ENCODE measurements at places on chromosomes 16 and 17.

DNA sequence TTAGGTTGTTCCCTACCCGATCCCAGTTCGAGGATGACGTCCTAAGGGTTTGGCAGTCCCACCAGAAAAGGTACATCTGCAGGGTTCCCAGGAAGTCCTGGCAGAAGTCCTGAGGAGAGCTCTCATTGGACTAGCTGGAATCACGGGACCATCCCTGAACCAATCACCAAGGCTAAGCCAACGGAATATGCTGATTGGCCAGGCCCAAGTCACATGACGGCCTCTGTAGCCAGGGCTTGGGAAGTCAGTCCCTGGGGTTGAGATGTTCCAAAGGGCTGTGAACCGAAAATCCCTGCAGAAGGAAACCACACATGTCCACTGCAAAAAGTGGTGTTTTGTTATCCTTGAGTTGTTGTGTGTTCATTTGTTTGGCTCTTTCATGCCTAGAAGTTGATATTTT, 68.2 kb upstream of the ZNF423 start:
- no peak for DNase-seq
- H3K27ac ChIP-seq = no peak overlapping the region
- no peaks in the 10 kb centered on the region for H3K36me3 ChIP-seq
- no peaks in the 10 kb centered on the region for H3K27me3 ChIP-seq
- no peaks in the 10 kb centered on the region for H3K4me1 ChIP-seq

GRCh38 chr16:2331199-2331930, 9.2 kb downstream of the ABCA3 start:
- no peak for DNase-seq
- no peak overlapping the region for H3K27ac ChIP-seq
- H3K4me3 ChIP-seq = no peak overlapping the region

DNA sequence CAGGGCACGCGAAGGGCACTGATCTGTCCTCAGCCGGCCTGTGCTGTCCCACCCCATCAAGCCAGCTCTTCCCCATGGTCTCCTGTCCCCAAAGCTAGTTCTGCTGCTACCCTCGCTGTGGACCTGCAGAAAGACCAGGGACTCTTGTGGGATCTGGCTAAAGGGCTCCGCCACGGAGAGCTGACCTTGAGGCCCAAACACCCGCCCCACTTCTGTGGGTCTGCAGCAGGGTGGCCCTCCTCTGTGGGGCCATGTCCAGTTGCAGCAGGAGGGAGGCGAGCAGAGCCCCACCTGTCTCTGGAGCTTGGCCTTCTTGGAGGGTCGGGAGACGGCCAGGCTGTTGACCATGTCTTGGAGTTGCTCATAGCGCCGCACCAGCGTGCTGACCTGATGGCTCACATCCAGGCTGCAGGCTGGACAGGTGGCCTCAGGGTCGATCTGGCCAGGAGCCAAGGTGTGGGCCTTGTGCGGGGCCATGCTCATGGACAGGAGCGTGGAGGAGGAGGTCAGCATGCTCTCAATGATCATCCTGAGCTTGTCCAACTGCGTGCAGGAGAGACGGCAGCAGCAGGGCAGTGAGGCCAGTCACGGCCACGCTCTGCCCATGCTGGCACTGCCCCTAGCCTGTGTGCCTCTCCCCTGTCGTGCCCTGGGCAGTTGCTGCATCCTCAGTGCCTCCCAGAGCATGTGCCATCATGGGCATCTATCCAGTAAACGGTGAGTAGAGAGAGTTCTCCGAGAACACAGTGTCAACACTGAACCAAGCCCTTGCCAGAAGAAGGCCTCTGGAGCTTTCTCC, 16.6 kb downstream of the UBALD2 start:
- DNase-seq = no peak
- H3K4me3 ChIP-seq = no peak overlapping the region
- peaks cover 4% of the 10 kb centered on the region for H3K4me1 ChIP-seq
- no peaks in the 10 kb centered on the region for H3K36me3 ChIP-seq

- no peaks in the 10 kb centered on the region for H3K36me3 ChIP-seq
- DNase-seq = no peak
- H3K27me3 ChIP-seq = no peaks in the 10 kb centered on the region
- no peak overlapping the region for H3K27ac ChIP-seq
These were observed 11.0 kb upstream of the CUEDC1 start for GRCh38 chr17:57966246-57966645.

- no peaks in the 10 kb centered on the region for H3K27me3 ChIP-seq
- H3K4me1 ChIP-seq = peaks cover 12% of the 10 kb centered on the region
- H3K36me3 ChIP-seq = no peaks in the 10 kb centered on the region
- H3K4me3 ChIP-seq = no peak overlapping the region
These were observed 52.1 kb upstream of the TOB1 start for GRCh38 chr17:50918071-50918932.

- no peak overlapping the region for H3K27ac ChIP-seq
- DNase-seq = no peak
- no peak overlapping the region for H3K4me3 ChIP-seq
- H3K27me3 ChIP-seq = no peaks in the 10 kb centered on the region
- no peaks in the 10 kb centered on the region for H3K4me1 ChIP-seq
These were observed 9.1 kb downstream of the GALNS start for GRCh38 chr16:88847654-88848053.

DNA sequence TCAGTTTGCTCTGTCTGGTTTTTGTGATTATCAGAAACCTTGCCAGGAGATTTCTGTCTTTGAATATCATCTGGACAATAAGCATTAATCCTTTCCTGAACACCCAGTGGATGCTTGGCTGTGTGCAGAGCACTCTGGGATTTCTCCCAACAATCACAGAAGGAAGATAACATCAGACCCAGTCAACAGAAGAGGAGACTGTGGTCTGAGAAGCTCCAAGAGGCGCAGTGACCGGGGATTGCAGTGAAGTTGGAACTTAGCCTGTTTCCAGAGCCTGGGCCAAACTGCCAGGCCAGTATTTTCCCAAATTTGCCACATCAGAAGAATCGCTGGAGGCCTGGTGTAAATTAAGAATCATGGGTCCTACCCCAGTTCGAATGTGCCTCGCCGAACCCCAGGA, 264.7 kb downstream of the C16orf95 start:
- no peaks in the 10 kb centered on the region for H3K36me3 ChIP-seq
- no peak overlapping the region for H3K27ac ChIP-seq
- H3K27me3 ChIP-seq = no peaks in the 10 kb centered on the region

DNA sequence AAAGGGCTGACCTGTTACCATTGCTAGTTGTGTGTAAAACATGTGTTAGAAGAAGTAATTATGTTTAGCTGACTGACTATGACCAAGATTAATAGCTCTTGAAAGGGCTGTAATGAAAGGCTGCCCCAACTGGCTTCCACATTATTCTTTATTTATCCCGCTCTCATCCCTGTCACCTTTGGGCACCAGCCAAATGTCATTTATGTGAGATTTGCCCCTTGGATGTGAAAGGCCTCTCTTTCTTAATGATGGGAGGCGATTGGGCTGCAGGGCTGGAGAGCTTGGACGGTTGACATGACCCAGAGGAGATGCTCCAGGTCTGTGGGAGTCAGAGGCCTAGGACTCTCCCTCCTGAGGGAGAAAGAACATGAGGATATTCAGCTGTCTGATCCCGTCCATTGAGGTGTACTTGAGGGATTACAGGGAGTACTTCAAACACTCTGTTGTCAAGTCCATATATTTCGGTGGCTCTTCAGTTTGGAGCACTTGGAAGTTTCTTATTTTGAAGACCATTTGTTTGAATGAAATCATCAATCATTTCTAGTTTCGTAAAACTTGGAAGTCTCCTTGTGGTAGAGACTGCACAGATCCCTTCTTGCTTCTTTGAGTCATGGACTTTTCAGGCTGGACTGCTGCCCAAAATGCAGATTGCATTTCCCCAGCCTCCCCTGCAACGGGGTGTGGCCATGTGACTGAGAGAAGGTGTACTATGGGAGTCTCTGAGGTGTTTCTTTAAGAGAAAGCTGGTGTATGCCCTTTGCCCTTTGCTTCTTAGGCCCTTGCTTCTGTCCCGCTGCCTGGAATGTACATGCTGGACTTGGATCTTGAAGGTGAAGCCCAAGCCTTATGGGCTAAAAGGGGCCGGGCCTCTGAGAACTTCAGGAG, 51.3 kb downstream of the FTO start:
- no peak overlapping the region for H3K4me3 ChIP-seq
- H3K4me1 ChIP-seq = peaks cover 12% of the 10 kb centered on the region
- H3K36me3 ChIP-seq = no peaks in the 10 kb centered on the region
- no peak overlapping the region for H3K27ac ChIP-seq
- no peaks in the 10 kb centered on the region for H3K27me3 ChIP-seq
- DNase-seq = no peak

GRCh38 chr17:46194393-46195216, 1.4 kb upstream of the KANSL1 start:
- no peak for DNase-seq
- H3K4me3 ChIP-seq = peak overlapping the region; percentile 93
- no peaks in the 10 kb centered on the region for H3K27me3 ChIP-seq
- peaks cover 51% of the 10 kb centered on the region for H3K4me1 ChIP-seq
- H3K27ac ChIP-seq = peak overlapping the region; percentile 97

- H3K4me3 ChIP-seq = no peak overlapping the region
- no peak for DNase-seq
- H3K4me1 ChIP-seq = no peaks in the 10 kb centered on the region
- H3K27ac ChIP-seq = no peak overlapping the region
- H3K27me3 ChIP-seq = no peaks in the 10 kb centered on the region
- H3K36me3 ChIP-seq = peaks cover 20% of the 10 kb centered on the region
These were observed 30.8 kb downstream of the MAP3K3 start for GRCh38 chr17:63653050-63653449.

- H3K36me3 ChIP-seq = no peaks in the 10 kb centered on the region
- H3K27ac ChIP-seq = peak overlapping the region; percentile 78
- H3K27me3 ChIP-seq = no peaks in the 10 kb centered on the region
- H3K4me1 ChIP-seq = peaks cover 53% of the 10 kb centered on the region
These were observed 219.6 kb upstream of the TNRC6C start for GRCh38 chr17:77738751-77739531.

Measured in thoracic aorta (tissue), 2 donors.